ENCODE measurements at places on chromosomes 5 and 9.

GRCh38 chr9:137216188-137216965, 5.7 kb downstream of the RNF208 start:
- DNase-seq: no peak

GRCh38 chr5:43638546-43638945, 35.6 kb downstream of the NNT start:
- DNase-seq: no peak

GRCh38 chr5:127254729-127255284, 35.8 kb upstream of the MEGF10 start:
- no peak for DNase-seq

DNA sequence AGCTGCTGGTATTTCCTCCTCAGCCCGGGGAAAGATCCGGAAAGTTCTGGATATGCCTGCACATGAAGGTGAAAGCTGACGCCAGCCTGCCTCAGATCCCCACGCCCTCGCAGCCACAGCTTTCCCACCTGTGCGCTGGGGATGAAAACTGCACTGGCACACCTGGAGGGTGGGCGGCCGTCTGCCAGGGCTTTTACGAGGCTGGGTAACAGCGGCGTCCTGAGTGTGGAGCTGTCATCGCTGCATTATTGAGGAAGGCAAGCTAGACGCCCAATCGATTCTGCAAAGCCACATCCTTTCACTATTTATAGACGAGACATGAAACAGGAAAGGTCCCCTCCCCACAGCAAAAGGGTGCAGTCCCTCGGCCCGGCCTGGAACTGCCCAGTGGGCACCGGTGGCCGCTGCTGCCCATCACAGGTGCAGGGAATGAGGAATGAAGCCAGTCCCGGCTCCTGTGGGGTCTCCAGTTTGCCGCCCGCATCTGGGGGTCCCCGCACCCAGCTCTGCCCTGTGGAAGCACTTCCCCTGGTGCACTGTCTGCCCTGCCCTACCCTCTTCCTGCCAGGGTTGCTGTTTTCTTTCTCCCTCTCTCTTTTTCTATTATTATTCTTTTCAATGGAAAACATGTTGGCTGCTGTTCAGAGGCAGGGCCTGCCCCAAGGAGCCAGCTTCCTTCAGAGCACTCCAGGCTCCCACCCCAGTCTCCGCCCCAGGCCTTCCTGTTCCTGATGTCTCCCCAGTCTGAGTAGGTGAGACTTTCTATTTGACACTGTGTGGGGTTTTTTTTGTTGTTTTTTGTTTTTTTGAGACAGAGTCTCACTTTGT, 7.0 kb downstream of the NOTCH1 start:
- no peak for DNase-seq

DNA sequence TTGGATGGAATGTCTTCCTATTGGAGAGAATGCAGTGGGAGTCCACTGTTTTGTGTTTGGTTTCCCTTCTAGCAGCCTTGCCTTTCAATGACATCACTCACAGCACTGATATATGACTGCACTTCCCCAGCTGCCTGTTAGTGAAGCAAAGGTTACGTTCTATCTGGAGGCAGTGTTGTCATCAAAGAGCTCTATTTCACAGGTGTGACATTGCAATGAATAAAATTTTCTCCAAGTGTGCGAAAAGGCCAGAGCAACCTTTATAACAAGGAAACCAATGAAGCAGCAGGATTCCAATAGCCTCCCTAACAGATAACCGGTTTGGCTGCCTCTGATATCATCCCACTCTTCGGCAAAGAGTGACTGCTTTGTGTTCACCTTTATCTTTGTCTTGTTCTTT, 523.5 kb upstream of the ZNF608 start:
- no peak for DNase-seq

- DNase-seq: no peak
Observed at GRCh38 chr5:107370396-107370968, 300.3 kb downstream of the EFNA5 start.

GRCh38 chr9:19999491-20000057, 210.7 kb upstream of the SLC24A2 start:
- DNase-seq: peak; percentile 70

- no peak for DNase-seq
Observed at GRCh38 chr5:43335681-43336080, 22.5 kb upstream of the HMGCS1 start.

DNA sequence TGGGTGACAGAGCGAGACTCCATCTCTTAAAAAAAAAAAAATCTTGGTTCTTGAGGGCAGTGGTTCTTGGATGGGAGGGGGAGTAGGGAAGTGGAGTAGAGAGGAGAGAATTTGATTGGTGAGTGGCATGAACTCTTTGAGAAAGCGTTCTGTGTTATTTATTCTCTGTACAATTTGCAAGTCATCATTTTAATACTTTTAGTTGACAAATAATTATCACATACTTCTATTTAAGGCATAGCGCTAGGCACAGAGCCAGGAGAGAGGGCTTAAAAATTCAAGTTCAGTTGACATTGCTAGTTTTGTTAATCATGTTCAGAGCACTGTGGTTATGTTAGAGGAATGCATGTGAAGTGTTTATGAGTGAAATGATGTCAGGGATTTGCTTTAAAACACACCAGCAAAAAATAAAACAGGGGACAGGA, 24.6 kb downstream of the HSDL2 start:
- no peak for DNase-seq

- no peak for DNase-seq
Observed at GRCh38 chr5:53643445-53643844, 83.0 kb downstream of the NDUFS4 start.

DNA sequence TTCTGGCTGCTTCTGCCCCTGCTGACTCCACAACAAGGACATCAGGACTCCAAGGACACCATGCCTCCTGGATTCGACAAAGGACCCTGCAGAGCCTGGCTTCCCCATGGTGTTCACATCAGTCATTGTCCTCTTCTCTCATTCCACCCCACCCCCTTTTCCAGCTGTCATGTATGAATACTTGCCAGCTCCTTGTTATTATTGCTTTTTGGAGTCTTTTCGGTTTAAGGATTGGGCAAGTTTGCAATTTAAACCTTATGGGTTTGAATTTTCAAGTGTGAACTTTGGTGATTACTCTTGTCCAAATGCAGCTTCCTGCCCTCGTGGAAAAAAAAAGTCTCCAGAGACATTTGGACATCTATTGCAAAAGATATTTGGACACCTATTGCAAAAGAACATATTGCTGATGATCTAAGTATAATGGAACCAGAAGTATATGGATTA, 14.2 kb upstream of the LVRN start:
- no peak for DNase-seq

GRCh38 chr9:76403352-76403751, 9.1 kb upstream of the RFK start:
- DNase-seq: peak; percentile 38

DNA sequence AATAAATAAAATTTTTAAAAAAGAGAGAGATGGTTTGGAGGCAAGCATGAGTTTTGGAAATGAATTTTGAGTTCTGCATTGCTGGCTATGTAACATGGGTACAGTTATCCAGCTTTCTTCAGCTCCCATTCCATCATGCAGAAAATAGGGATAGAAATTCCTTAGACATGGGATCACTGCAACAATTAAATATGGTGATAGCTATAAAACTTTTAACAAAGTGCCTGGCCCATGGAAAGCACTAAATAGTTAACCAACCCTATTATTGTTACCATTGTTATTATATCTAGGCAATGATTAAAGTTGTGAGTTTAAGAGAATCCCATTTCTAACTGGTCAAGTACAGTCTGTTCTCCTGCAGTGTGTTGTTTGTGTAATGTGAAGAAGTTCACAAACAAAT, 115.4 kb upstream of the GAS1 start:
- no peak for DNase-seq

- DNase-seq: peak; percentile 53
Observed at GRCh38 chr5:5419291-5420210, 2.9 kb upstream of the ICE1 start.

All from HFF-Myc (cell line).